H4 (cell line): ENCODE measurements at places on chromosomes 16 and 17. TPM values are rescaled to one million over a fixed set of nuclear protein-coding genes. Genes with fewer than 3 reads are reported as not detected.
A peak's percentile ranks its signal among the peaks of the same experiment; 100 is the strongest.

DNA sequence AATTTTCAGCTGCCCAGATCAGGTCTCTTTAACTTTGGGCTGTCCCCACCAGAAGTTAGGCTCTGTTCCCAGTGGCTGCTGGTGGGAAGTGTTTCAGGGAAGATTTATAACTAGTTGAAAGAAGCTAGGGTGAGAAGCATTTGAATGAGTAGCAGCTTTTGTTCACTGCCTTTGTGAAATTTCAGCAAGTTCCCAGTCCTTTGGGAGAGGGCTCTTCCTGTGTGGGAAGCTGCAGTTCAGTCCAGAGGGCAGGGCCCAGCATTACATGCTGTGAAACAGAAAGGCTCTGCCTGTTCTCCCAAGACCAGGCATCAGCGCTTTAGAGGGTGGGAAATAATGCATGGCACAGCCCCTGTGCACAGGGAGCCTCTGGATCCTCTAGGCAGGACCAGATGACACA is 17.8 kb downstream of the PROCA1 start:
- DNase-seq = no peak

DNA sequence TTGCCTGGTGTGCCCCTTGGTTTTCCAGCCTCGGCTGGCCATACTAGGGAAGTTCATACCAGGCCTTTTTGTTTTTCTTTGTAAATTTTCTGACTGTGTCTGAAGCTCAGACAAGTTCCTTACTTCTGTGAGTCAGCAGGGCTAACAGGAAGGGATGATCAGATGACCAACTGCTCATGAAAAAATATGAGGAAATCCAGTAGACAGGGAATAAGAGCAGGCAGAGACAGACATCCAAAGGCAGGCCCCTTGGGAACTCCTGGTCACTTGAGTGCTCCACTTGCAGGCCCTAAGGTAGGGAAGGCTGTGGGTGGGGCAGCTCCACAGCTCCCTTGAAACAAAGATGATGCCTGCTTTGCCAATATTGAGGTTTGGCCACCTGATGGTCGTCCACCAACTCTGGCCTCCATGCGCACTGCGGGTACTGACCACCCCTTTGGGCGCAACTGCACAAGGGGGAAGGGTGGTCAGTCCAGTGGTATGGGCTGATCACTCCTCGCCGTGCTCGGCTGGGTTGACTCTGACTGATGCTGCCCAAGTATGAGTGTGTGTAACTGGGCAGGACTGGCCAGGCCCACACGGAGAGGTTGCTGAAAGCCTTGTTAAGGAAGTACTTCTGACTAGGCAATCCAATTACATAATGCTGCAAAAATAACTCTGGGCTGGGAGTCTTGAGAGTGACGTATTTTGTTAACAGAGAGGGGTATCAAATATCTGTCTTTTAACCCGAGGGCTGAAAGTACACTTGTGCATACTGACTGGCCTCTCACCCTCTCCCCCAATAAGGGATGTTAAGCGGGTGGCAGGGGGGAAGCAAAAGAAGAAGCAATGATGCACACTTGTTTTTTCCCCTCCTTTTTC is 20.8 kb upstream of the ZFHX3 start:
- peak; percentile 95 for DNase-seq

DNA sequence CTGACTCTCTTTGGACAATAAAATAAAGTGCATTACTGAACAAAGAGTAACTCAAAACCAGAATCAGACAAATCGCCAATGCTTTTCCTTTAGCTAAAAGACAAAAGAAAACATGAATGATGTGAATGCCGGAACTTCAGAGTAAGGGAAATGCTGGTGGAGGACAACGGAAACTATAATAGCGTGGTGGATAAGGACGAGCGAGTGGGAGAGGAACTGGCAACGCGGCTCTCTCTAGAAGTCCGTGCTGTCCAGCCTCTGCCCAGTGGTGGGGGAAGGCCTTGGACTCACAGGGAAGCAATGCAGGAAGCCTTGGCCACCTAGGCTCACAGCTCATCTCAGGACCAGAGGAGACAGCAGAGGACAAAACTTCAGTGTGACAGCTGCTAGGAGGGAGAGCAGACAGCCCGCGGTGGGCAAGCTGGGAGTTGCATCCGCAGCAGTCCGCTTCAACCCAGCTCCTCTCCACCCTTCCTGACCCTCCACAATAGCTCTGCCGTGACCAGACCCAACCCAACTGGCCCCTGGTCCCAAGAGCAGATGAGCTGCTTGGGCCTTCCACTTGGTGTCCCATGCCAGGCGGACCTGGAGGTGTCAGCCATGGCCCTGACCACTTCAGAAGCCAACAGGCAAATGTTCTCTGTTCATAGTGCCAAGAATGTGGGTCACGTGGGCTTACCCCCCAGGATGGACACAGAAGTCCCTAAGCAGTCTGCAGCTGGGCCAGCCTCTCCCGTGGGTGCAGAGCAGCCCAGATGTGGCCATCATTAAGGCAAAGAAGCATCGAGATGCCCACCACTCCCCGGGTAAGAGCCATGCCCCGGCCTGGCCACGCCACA is 5.3 kb upstream of the FAAP100 start:
- DNase-seq = no peak

Gene SECTM1
- 30.1 and 30.7 TPM in 2 replicates for total RNA-seq

GRCh38 chr17:77421630-77421972 is 280.8 kb downstream of the SEC14L1 start:
- no peak for DNase-seq

Gene BCO1
- total RNA-seq = 0.94 and 1.4 TPM in 2 replicates

GRCh38 chr17:61395983-61396585 is 3.6 kb upstream of the TBX2 start:
- DNase-seq = no peak

- no peak for DNase-seq
Observed at GRCh38 chr17:61150686-61151299, 248.8 kb upstream of the TBX2 start.

- DNase-seq = peak; percentile 87
Observed at GRCh38 chr17:48016112-48016511, 21.5 kb downstream of the COPZ2 start.

Gene CHAD
- not detected in 2 replicates for total RNA-seq

Gene SRCIN1
- 0.12 TPM in 1 of 2 replicates, not detected in the other for total RNA-seq

DNA sequence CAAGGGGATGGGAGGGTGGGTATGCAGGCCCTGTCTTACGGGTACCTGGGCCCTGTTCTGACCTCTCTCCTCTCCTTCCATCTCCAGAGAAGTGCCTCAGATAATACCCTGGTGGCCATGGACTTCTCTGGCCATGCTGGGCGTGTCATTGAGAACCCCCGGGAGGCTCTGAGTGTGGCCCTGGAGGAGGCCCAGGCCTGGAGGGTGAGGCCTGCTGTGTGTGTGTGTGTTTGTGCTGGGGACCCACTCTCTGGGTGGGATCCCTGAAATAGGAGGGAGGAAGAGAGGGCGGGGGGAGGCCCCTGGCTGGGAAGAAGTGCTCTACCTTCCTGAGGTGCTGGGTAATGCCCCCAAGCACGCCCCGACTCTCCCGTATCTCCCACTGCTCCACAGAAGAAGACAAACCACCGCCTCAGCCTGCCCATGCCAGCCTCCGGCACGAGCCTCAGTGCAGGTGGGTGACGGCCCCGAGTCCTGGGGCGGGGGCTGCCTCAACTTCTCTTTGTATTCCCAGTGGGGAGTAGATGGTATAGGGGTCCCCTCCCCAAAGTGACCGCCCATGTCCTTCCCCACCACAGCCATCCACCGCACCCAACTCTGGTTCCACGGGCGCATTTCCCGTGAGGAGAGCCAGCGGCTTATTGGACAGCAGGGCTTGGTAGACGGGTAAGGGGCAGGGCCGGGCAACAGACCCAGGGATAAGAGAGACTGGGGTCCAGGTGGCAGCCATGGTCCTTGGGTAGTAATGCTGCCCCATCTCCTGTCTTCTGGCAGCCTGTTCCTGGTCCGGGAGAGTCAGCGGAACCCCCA is 7.8 kb downstream of the GRB7 start:
- no peak for DNase-seq

- no peak for DNase-seq
Observed at GRCh38 chr16:8436931-8437330, 153.4 kb downstream of the TMEM114 start.

Gene C1QL1
- total RNA-seq = 5.3 and 7.1 TPM in 2 replicates

DNA sequence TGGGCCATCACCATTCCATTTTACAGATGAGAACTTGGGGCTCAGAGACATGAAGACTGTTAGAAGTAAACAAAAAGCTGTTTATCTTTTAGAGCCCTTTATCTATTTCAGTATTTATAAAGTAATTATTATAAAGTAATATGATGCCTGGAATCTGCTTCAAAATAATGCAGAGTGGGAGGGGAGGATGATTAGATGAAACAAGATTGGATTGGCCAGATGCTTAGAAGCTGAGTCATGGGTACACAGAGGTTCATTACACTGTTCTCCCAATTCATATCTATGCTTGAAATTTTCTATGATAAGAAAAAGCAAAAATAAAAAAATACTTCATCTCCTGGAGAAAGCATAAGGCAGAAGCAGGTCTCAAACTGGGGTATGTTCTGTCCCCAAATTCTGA is 29.4 kb downstream of the TOM1L2 start:
- no peak for DNase-seq

Gene ARRB2
- total RNA-seq = 2.4 and 4.1 TPM in 2 replicates

GRCh38 chr17:44113868-44114840 is 9.3 kb downstream of the HDAC5 start:
- no peak for DNase-seq

Gene TNFSF12
- total RNA-seq = 2.4 TPM in 1 of 2 replicates, not detected in the other

- no peak for DNase-seq
Observed at GRCh38 chr16:660459-661183, 7.3 kb upstream of the RHOT2 start.

Gene AXIN2
- total RNA-seq = 1.8 and 13.7 TPM in 2 replicates

DNA sequence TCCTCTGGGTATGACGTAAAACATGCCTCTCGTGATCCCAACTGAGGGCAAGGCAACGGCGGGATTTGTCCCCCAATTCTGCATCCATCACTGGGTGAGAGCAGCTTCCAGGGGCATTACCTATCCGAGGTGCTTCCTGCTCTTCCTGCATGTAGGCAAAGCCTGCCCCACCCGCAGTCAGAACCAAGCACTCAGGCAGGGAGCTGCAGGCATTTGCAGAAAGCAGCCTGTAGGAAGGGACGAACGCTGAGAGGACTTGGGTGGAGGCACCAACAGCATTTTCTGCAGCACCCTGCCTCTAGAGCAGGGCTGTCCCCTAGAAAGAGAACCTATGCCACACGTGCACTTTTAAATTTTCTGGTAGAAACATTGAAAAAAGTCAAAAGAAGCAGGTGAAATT is 5.5 kb downstream of the BCO1 start:
- DNase-seq = no peak

DNA sequence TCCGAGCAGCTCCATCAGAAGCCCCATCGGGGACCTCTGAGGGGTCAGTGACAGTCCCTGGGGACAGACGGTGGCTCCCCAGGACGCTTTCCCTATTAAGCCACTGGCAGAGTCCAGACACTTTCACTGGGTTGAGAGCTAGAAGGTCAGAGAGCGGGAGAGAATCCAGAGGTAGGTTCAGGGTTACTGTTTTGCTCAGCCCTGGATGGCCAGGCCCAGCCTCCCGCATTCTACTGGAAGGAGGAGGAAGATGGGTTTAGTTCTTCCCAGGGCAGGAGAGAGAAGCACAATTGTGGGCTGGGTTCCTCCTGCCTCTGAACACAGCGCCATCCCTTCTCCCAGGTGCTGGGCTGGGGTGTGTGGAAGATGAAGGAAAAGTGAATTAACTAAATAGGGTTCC is 452.8 kb downstream of the SLC39A11 start:
- no peak for DNase-seq

- DNase-seq = no peak
Observed at GRCh38 chr17:75875182-75875939, 3.0 kb downstream of the TRIM47 start.

GRCh38 chr17:78079253-78079652 is 49.3 kb downstream of the TMC6 start:
- DNase-seq = no peak

DNA sequence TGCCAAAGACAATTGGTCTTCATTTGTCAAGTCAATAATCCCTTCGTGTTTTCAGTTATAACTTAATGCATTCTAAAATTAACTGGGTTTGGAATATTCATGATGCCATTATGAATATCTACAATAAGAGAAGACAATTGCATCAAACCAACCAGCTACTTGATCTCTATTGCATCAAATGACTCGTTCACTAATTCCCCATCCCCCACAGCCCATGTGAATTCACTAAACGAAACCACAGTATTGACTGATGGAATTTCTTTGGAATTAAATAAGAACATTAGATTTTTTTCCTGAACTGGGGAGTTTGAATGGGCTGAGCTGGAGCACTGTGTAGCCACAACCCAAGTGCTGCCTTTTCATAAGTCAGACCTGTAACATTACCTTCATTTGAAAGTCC is 65.3 kb downstream of the HS3ST3B1 start:
- DNase-seq = no peak

- no peak for DNase-seq
Observed at GRCh38 chr16:22933173-22933572, 119.2 kb downstream of the HS3ST2 start.

Gene MEAK7
- total RNA-seq = 5.3 and 5.5 TPM in 2 replicates

DNA sequence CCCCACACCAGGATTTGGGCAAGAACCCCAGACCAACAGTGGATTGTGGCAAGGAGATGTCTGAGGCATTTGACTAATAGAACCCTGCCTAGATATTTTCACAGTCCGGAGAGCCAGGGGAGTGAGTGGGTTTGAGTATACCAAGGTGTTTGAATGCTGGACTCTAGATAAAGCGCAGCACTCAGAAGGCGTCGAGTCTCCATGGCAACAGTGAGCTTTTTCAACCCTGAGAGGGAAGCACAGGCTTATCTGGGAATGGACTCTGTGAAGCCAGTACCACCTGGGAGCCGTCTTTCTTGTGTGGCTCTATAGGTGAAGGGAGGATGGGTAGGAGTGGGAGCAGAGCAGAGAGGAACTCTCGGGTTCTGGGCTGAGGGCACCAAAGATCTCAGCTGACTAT is 147.0 kb downstream of the SHISA6 start:
- no peak for DNase-seq

Gene GRAPL
- not detected in 2 replicates for total RNA-seq

Gene GPR179
- 0.06 TPM in 1 of 2 replicates, not detected in the other for total RNA-seq

DNA sequence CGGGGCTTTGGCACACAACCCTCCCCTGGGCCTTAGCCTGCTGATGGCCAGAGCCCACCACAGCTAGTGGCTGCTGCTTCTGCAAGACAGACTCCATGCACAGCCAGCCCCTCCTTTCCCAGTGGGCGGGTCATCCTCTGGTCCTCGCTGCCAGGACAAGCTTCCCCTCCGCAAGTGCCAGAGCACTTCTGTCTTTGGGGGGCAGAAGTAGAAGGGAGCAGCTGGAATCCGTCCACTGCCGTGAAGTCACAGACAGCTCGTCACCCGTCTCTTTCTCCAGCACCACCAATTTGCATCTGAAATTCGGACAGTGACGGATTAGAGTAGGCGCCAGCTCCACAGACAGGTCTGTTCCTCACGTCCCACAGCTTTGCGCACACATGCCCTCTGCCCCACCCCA is 31.3 kb upstream of the NAT9 start:
- DNase-seq = no peak

GRCh38 chr17:57553526-57553925 is 191.6 kb downstream of the CCDC182 start:
- DNase-seq = peak; percentile 55

- DNase-seq = no peak
Observed at GRCh38 chr17:39026980-39027451, 59.8 kb upstream of the FBXO47 start.

Gene ZNF263
- total RNA-seq = 24.4 and 28.8 TPM in 2 replicates

Gene TPSB2
- total RNA-seq = 0.17 TPM in 1 of 2 replicates, not detected in the other
